ENCODE measurements at places on chromosomes 4 and X. TPM values are rescaled to one million over a fixed set of nuclear protein-coding genes. Genes with fewer than 3 reads are reported as not detected.

GRCh38 chr4:2810388-2810787 is 17.5 kb downstream of the SH3BP2 start:
- no peak overlapping the region for H3K4me3 ChIP-seq
- no peak overlapping the region for H3K27ac ChIP-seq
- no peak for DNase-seq
- peaks cover 15% of the 10 kb centered on the region for H3K4me1 ChIP-seq

NXF2B gene
- total RNA-seq = not detected

LAMTOR3 gene
- total RNA-seq = 26.7 TPM

USP17L12 gene
- total RNA-seq = not detected

DNA sequence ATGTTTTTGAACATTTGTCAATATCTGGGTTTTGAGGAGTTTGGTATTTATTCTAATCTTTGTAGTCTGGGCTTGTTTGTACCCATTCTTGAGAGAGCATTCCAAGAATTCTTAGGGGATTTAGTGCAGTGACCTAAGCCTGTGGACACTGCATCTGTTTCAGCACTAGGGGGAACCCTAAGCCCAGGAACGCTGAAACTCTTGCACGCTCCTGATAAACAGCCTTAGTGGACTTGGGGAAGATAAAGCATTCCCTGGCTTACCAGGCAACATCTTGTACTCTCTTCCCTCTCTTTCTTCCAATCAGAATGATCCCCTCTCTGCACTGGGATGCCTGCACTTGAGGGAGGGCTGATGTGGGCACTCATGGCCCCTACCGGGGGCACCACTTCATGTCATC is 654.9 kb upstream of the HTR2C start:
- H3K27me3 ChIP-seq = no peaks in the 10 kb centered on the region
- H3K36me3 ChIP-seq = no peaks in the 10 kb centered on the region
- no peaks in the 10 kb centered on the region for H3K4me1 ChIP-seq

ARR3 gene
- total RNA-seq = not detected

FRMD7 gene
- total RNA-seq = not detected

DNA sequence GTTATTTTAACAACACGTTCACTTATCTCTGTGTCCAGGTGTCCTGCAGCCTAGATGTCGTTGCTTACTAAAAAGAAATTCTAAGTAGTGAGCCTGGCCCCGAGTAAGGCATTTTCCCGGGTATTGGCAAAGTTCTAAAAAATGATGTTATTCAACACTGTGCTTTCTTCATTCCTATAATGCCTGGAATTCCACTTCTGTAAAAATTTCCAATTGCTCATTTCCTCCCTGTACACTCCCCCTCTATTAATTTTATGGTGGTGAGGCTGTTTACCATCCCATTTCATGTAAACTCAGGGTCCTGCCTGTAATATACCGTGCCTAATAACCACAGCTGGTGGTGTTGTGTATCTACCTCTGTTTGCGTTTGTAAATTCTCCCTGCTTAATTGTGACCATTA is 14.2 kb downstream of the BST1 start:
- no peak overlapping the region for H3K27ac ChIP-seq
- peaks cover 14% of the 10 kb centered on the region for H3K4me1 ChIP-seq
- H3K27me3 ChIP-seq = no peaks in the 10 kb centered on the region
- DNase-seq = peak; percentile 47
- H3K36me3 ChIP-seq = no peaks in the 10 kb centered on the region

DNA sequence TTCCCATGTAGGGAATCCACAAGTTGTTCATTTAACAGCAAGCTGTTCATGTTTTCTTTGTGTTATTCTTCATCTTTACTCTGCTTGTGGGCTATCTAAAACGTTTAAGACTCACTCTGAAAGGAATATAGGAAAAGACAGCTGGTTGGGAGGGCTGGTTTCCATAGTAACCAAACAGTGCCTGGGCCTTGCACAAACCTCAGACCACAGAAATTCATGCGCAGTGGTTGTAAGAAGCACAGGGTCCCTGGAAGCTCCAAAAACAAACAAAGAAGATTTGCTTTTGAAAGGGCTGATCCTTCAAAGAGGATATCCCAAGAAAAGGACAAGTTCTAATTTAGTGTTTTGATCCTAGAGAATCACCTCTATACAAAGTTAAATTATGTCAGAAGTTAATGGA is 7.8 kb downstream of the SERTM2 start:
- no peaks in the 10 kb centered on the region for H3K36me3 ChIP-seq
- H3K4me1 ChIP-seq = no peaks in the 10 kb centered on the region
- no peak overlapping the region for H3K27ac ChIP-seq
- H3K27me3 ChIP-seq = peaks cover 5% of the 10 kb centered on the region
- DNase-seq = no peak
- H3K4me3 ChIP-seq = no peak overlapping the region

RFC1 gene
- 76.0 TPM for total RNA-seq

DNA sequence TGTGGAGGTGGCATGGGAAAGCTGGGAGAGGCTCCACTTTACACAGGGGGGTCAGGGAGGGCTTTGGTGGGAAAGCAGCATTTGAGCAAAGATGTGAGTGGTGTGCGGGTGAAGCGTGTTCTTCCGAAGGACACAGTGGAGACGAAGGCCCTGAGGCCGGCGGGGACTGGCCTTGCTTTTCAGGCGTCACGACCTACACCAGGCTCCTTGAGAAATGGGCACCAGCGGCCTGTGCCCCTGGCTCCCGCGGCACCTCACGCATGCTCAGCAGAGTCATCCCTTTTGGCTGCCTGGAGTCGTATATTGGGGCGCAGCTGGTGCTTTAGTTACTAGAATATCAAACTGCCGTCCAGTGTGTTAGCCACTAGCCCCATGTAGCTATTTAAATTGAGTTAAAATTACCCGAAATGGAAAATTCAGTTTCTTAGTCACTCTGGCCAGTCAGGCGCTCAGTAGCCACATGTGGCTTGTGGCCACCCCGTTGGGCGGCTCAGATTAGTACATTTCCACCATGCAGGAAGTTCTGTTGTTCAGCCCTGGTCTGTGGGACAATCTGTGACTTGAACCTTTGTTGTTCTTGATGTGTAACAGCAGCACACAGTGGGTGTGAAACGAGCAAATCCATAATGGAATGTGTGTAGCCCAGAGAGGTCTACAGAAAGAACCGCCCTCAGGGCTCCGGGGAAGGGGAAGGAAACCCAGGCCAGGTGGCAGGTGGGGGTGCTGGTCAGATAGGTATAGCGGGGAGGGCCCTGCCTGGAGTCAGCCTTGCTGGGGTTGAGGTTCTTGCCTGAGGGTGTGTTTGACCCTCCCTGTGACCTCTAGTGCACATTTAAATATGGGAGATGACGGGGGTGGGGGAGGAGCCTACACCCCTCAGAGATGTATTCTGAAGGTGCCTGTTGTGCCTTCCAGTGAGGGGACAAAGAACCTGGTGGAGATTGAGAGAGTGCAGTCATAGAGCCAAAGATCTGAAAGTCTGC is 30.4 kb downstream of the TBC1D14 start:
- no peaks in the 10 kb centered on the region for H3K27me3 ChIP-seq
- no peak overlapping the region for H3K4me3 ChIP-seq
- no peak for DNase-seq
- no peaks in the 10 kb centered on the region for H3K36me3 ChIP-seq
- no peak overlapping the region for H3K27ac ChIP-seq

DNA sequence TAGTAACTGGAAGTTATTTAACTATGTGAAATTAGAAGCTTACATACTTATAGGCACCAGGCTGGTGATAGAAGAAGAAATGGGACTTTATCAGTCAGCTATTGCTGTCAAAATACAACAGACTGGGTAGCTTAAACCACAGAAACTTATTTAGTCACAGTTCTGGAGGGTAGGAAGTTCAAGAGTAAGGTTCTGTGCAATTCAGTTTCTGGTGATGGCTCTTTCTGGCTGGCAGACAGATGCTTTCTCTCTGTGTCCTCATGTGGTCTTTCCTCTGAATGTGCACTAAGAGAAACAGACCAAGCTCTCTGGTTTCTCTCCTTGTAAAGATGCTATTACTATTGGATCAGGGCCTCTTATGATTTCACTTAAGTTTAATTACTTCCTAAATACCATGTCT is 92.1 kb upstream of the ANKRD50 start:
- no peak overlapping the region for H3K27ac ChIP-seq
- no peak for DNase-seq
- H3K4me1 ChIP-seq = no peaks in the 10 kb centered on the region
- no peaks in the 10 kb centered on the region for H3K36me3 ChIP-seq
- H3K4me3 ChIP-seq = no peak overlapping the region

C4orf51 gene
- not detected for total RNA-seq

C4orf54 gene
- not detected for total RNA-seq

DNA sequence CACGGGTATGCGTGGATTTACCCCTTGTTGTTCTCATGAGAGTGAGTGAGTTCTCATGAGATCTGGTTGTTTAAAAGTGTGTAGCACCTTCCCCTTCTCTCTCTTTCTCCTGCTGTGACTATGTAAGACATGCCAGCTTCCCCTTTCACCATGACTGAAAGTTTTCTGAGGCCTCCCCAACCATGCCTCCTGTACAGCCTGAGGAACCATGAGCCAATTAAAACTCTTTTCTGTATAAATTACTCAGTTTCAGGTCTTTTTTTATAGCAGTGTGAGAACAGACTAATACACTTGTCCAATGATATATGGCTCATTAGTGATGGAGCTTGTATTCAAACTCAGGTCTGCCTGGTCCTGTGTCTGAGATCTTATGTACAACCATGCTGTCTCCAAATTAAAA is 28.5 kb upstream of the RTL3 start:
- no peaks in the 10 kb centered on the region for H3K4me1 ChIP-seq
- no peaks in the 10 kb centered on the region for H3K27me3 ChIP-seq
- DNase-seq = no peak
- no peaks in the 10 kb centered on the region for H3K36me3 ChIP-seq
- H3K4me3 ChIP-seq = no peak overlapping the region

IL21 gene
- not detected for total RNA-seq

DNA sequence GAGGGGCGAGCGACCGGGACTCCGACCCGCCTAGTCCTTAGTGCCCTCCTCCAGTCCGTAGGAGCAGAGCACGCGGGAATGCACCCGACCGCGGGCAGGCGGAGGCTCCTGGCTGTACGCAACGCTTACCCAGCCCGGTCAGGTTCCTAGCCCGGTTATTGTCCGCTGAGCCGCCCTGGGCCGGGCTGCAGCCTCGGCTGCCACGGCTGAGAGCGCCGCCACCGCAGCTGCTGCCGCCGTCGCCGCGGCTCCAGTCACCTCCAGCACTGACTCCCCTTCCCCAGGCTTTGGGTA is at the start of gene AMER1:
TSS of gene AMER1 (minus strand) at position 268 of the 294 bp plus-strand sequence. CDS start 12,422 bp downstream, outside the sequence.
- no peaks in the 10 kb centered on the region for H3K36me3 ChIP-seq
- H3K27me3 ChIP-seq = no peaks in the 10 kb centered on the region

DNA sequence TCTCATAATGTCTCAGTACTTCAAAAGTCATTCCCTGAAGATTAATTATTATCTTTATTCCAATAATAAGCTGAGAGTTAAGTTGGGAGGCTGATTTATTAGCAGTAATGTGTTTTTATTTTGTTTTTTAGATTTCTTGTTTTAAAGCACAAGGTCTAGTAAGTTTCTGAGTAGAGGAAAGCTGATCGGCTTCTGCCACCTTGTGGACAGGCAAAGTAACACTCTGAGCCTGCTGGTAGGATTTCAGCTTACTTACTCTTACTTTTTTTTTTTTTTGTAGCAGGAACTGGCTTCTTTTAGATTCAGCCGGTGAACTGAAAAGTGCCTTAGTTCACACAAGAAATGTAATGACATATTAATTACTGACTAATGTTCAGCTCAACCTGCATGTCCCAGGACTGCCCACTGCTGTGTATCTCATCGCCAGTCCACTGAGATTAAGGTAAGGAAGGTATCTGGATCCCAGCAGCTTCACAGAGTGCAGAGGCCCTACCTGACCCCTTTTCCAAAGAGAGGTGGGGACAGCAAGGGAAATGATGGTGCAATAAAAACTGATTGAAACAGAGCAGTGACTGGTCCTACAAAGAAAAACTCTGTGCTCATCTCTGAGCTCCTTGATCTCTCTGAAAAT is 126.5 kb downstream of the ADGRA3 start:
- no peak overlapping the region for H3K4me3 ChIP-seq
- H3K36me3 ChIP-seq = peaks cover 4% of the 10 kb centered on the region
- H3K27me3 ChIP-seq = no peaks in the 10 kb centered on the region

- no peaks in the 10 kb centered on the region for H3K36me3 ChIP-seq
- H3K27ac ChIP-seq = no peak overlapping the region
- no peaks in the 10 kb centered on the region for H3K4me1 ChIP-seq
- no peak for DNase-seq
- H3K27me3 ChIP-seq = no peaks in the 10 kb centered on the region
Measured at GRCh38 chr4:83369831-83370639, 35.4 kb upstream of the HPSE start.

YIPF7 gene
- total RNA-seq = not detected

GRCh38 chr4:52987392-52988056 is 125.4 kb downstream of the RASL11B start:
- no peaks in the 10 kb centered on the region for H3K27me3 ChIP-seq
- H3K36me3 ChIP-seq = no peaks in the 10 kb centered on the region
- no peak overlapping the region for H3K27ac ChIP-seq
- H3K4me3 ChIP-seq = no peak overlapping the region
- no peak for DNase-seq
- H3K4me1 ChIP-seq = no peaks in the 10 kb centered on the region

- H3K27me3 ChIP-seq = peaks cover 29% of the 10 kb centered on the region
- no peak overlapping the region for H3K4me3 ChIP-seq
- H3K4me1 ChIP-seq = peaks cover 11% of the 10 kb centered on the region
- DNase-seq = peak; percentile 55
- H3K27ac ChIP-seq = no peak overlapping the region
Measured at GRCh38 chrX:25383196-25383595, 367.4 kb upstream of the ARX start.

BMP3 gene
- not detected for total RNA-seq

GRCh38 chr4:176758731-176759130 is 34.0 kb downstream of the VEGFC start:
- peaks cover 27% of the 10 kb centered on the region for H3K27me3 ChIP-seq
- H3K27ac ChIP-seq = no peak overlapping the region

DNA sequence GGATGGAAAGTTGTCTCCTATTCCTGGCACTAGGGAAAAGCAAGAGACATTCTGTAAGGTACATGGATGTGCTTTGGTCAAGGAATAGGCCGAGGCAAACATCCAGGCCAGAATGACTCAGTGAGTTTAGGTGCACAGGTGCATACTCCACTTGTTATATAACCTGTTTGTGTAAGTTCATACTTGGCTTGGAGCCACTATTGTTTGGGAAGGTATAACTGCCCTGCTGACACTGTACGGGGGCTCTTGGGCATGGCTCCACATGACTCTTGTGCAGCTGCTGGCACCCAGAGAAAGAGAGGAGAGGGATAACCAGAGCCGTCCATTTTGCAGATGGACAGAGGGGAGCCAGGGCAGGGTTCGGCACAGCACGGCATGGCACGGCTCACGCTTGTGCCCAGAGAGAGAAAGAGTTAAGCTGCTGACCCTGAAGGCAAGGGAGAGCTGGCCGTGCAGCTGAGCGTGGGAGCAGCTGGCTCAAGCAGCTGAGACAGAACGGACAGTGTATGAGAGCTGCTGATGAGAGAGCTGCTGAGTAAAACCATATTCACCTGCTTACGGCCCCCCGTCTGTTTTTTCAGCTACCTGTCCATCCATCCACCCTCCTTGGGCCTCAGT is 98.0 kb downstream of the SLC2A9 start:
- no peaks in the 10 kb centered on the region for H3K4me1 ChIP-seq
- H3K27ac ChIP-seq = no peak overlapping the region
- DNase-seq = no peak
- H3K36me3 ChIP-seq = no peaks in the 10 kb centered on the region
- no peak overlapping the region for H3K4me3 ChIP-seq
- peaks cover 8% of the 10 kb centered on the region for H3K27me3 ChIP-seq
